Keratinocyte (primary cell): ENCODE measurements at places on chromosomes 12 and 14.

GRCh38 chr12:114631242-114631641, 52.7 kb downstream of the TBX3 start:
- DNase-seq, result no peak

DNA sequence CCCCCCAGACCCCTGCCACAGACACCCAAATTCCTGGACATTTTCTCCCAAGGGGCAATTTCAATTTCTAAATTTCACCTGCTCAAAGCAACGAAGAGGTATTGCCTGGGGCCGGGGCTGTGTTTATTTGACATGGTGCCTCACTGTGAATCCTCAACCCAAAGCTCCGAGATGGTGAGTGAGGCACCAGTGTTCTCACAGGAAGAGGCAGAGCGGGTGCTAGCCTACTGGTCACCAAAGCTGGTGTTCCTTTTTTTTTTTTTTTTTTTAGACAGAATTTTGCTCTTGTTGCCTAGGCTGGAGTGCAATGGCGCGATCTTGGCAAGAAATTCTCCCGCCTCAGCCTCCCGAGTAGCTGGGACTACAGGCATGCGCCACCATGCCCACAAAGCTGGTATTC, 14.8 kb upstream of the SH2B3 start:
- DNase-seq, result no peak

DNA sequence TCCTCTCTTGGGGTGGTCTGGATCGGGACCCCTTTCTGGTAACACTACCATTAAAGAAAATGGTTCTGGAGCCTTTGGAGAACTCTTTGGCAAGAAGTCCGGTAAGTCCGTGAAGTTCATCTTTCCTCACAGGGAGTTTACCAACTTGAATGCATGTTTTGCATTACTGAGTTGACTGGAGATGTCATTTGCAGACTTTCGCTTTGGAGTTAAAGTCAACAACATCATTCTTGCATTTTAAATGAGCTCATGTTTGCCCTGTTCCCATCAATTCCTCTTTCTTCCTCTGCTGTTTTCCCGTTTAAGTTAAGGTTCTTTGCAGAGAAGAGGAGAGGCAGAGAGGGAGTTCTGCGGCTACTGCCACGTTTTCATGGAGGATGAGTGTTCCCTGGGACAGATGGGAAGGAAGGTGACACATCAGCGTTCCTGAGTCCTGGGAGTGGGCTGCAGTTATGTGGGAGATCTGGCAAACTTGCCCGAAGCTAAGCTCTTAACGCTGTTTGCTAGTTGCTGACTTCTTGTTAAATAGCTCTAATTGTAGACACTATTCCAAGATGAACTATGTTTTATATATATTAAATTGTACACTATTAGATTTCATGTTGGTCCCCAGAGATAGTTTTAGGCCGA, 18.8 kb upstream of the PRICKLE1 start:
- DNase-seq, result no peak

GRCh38 chr14:68956724-68957123, 22.4 kb downstream of the ACTN1 start:
- DNase-seq, result no peak

GRCh38 chr14:36449903-36450302, 70.1 kb downstream of the NKX2-1 start:
- no peak for DNase-seq

GRCh38 chr12:124841558-124841945, 22.1 kb downstream of the SCARB1 start:
- DNase-seq, result no peak

DNA sequence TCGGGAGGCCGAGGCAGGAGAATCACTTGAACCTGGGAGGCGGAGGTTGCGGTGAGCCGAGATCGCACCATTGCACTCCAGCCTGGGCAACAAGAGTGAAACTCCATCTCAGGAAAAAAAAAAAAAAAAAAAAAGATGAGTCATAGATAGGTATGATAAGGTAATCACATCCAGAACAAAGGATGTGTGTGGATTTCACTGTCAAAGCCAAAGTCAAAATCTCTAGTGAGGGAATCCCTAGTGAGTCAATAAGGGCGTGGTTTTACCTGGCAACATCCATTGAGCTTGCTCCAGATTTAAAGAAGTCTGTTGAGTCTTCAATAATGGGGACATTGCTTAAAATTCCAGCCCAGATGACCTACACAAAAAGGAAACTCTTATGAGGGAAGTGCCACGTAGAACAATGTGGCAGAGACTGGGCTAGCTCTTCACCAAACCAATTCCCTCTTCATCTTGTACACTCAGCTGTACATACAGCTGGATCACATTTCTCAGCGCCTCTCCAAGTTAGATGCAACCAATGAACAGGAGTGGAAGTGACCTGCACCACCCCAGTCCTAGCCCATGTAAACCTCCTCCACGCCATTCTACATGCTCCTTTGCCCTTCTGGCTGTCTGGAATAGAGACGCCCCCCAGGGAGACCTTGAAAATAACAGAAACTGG, 23.4 kb downstream of the ALDH1L2 start:
- DNase-seq, result peak; percentile 79

DNA sequence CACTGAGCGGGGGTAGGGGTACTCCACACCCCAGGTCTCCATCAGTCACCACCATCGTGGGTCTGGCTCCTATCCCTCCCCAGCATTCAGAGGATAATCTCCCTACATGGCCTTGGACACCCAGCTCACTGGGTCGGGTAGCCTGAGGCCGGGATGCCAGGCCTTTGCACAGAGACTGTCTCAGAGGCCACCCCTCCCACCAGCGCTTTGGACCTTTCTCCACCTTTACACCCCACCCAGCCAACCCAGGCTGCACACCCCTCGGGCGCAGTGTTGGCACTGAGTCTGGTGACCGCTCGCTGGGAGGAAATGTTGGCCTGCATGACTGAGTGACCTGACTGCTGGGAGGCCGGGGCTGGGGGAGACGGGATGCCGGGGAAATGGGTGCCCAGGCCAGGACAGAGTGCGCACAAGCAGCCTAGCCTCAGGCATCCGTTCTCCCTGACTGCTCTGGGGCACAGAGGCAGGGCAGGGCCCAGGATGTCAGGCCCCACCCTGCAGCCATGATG, 10.6 kb upstream of the LBHD2 start:
- no peak for DNase-seq

- DNase-seq, result no peak
These were observed 11.0 kb downstream of the PXMP2 start for GRCh38 chr12:132698341-132698740.

- no peak for DNase-seq
These were observed 48.7 kb downstream of the ST8SIA1 start for GRCh38 chr12:22285846-22286245.

- no peak for DNase-seq
These were observed 90.2 kb upstream of the SYT10 start for GRCh38 chr12:33529810-33530209.

GRCh38 chr12:118625050-118625675, 248.8 kb downstream of the SUDS3 start:
- no peak for DNase-seq

DNA sequence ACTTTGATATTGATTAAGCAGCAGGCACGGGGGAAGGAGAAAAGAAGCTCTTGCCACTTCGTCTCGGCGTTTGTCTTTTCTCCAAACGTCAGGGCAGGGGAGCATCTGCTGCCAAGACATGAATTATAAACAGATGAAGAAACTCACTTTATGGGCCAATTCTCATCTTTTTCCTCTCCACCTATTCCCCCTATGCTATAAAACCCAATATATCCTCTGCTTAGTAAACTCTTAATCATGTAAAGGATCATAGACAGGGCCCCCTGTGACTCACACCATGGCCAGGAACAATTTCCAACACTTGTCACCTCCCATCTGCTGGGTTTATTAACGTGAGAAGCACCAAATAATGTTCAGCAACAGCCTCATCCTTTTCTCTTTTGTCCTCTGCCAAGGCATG, 1092.1 kb upstream of the TMEM132C start:
- no peak for DNase-seq

DNA sequence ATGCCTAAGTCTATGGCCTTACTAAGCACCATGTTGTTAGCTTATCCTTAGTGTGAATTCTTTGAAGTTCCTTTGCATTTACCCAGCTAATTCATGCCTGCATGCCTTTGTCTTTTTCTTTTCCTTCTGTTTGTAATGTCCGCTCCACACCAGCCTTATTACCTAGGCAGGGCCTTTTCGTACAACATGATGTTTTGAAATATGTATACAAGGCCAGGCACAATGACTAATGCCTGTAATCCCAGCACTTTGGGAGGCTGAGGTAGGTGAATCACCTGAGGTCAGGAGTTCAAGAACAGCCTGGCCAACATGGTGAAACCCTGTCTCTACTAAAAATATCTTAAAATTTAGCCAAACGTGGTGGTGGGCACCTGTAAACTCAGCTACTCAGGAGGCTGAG, 1636.5 kb upstream of the SEL1L start:
- DNase-seq, result no peak

GRCh38 chr14:28163233-28163632, 603.4 kb upstream of the FOXG1 start:
- no peak for DNase-seq

- no peak for DNase-seq
These were observed 57.0 kb upstream of the GPHB5 start for GRCh38 chr14:63375769-63376168.

DNA sequence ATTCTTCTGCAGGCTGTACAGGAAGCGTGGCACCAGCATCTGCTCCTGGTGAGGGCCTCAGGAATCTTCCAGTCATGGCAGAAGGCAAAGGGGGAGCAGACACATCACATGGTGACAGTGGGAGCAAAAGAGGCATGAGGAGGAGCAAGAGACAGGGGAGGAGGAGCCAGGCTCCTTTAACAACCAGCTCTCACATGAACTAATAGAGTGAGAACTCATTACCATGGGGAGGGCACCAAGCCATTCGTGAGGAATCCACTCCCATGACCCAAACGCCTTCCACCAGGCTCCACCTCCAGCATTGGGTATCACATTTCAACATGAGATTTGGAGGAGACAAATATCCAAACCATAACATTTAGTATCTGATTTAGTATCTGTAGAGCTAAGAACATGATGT, 14.7 kb upstream of the TRIM9 start:
- no peak for DNase-seq

GRCh38 chr12:116697716-116698115, 40.2 kb downstream of the SPRING1 start:
- no peak for DNase-seq

GRCh38 chr14:23219075-23219474, 18.7 kb upstream of the RNF212B start:
- DNase-seq, result no peak

- no peak for DNase-seq
These were observed 61.4 kb downstream of the LMNTD1 start for GRCh38 chr12:25491396-25492325.

DNA sequence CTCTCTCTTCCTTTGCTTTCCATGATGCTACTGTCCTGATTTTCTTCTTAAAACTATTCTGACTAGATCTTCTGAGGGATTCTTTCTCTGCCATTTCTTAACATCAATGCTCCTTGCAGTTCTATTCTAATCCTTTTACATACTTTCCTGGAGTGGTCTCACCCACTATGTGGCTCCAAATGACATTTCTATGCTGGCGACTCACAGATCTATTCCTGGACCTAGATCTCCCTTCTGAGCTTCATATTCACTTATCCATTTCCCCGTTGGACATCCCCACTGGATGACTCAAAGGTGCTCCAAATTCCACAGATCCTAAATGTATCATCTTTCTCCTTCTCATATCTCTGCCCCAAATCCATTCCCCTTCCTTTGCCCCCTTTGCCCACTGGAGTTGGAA, 4.1 kb downstream of the TEP1 start:
- DNase-seq, result no peak

GRCh38 chr12:131830335-131830913, 2.2 kb downstream of the MMP17 start:
- no peak for DNase-seq

GRCh38 chr12:120532701-120533238, 1.4 kb upstream of the RNF10 start:
- DNase-seq, result no peak

DNA sequence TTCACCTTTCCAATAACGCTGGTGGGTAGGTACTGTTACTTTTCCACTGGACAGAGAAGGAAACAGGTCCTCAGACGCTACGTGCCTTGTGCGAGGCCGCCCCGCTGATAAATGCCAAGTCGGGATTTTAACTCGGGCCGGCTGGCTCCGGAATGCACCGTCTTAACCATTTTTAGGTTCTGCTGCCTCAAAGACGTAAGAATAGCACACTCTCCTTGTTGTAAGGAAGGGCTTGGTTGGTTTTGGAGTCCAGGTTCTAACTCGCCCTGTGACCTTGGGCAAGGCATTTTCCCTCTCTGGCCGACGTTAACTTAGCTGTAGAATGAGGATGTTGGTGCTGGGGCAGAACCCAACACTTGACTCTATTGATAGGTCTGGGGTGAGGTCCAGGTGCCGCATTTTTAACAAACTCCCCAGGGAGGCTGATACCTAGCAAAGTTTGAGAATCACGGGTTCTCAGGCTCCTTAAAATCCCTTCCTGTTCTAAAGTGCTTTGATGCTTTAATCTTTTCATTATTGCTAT, 814 bp downstream of the ANKRD13A start:
- no peak for DNase-seq

DNA sequence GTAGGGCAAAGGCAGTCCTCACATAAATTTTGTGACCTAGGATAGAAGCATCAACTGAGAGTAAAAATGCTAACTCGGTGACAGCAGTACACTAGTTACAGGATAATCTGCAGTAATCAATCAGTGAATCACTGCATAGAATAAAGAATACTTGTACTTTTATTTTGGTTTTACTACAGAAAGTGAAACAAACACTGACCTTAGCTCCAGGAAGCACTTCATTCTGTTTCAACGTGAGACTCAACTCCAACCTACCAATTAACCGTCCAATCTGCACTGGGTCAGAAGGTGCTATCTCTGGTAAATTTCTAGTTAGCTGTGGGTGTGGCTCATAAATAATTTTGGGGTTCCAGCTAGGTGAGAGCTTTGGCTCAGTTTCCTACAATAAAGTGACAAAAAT, 21.8 kb downstream of the ATG2B start:
- no peak for DNase-seq

DNA sequence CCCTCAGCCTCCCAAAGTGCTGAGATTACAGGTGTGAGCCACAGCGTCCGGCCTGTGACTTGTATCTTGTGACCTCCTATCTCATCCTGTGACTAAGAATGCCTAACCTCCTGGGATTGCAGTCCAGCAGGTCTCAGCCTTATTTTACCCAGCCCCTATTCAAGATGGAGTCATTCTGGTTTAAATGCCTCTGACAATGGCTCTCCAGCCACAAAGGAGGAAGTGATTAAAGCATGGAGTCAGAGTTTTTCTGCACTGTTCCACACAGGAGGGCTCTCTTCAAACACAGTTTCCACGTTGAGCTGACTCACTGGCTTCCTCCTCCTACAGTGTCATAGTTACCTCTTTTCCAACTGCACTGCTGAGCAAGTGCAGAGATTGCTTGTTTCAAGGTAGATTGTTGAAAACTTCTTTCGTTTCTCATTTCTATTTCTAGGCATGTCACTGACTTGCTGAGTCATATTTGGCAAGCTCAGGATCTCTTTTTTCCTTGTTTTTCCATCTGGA, 383.8 kb downstream of the PCNX1 start:
- peak; percentile 53 for DNase-seq

- no peak for DNase-seq
These were observed 65.5 kb upstream of the PRKD1 start for GRCh38 chr14:29993143-29993542.

GRCh38 chr12:41333974-41334373, 145.9 kb downstream of the PDZRN4 start:
- DNase-seq, result no peak

GRCh38 chr12:48119834-48120195, 651 bp downstream of the PFKM start:
- DNase-seq, result no peak

GRCh38 chr14:25049568-25050268, at the start of gene STXBP6:
Gene STXBP6 (minus strand): TSS chr14:25050147. CDS start chr14:24974818, 75,329 bp downstream.
- no peak for DNase-seq
